AG10803 (cell line): ENCODE measurements at places on chromosomes 1 and 21.
A peak's percentile ranks its signal among the peaks of the same experiment; 100 is the strongest.

GRCh38 chr1:2558420-2558819 is 2.2 kb downstream of the TNFRSF14 start:
- DNase-seq = no peak

GRCh38 chr1:150922519-150922975 is 3.6 kb upstream of the SETDB1 start:
- peak; percentile 89 for DNase-seq

- DNase-seq = no peak
Measured at GRCh38 chr1:222097588-222097987, 355.7 kb upstream of the DUSP10 start.

DNA sequence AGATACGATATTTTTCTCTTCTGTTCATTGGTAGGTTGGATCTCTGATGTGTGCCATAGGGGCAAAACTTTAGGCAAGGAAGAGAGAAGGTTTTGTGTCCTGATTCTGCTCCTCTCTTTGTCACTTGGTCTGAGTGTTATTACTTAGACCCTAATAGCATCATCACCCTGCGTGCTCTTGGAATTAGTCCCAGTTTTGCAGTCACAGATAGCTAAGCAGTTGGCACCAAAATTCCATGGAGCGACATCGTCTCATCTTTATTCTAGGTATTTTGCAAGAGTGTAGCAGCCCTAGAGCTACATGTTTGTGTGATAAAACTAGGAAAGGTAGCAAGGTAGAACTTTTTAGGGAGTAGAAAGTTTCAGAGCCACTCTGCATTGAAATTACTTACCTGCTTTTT is 23.8 kb downstream of the PIP5K1A start:
- DNase-seq = peak; percentile 32

DNA sequence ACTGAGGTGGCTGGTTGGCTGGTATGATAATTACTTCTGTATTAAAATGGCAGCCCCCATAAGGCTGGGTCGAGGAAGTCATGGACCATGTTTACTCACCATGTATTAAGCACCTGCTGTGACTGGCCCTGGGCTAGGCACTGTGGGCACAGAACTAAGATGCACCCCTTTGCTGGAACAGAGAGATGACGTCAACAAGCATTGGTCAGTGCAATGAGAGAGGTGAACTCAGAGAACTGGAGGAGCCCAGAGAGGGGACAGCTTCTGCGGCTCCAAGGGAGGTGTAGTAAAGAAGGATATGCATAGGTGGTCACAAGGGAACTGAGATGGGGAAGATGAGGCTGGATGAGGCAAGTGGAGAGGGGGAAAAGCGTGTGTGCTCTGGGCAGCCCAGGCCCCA is 88.7 kb downstream of the KAZN start:
- no peak for DNase-seq

- DNase-seq = no peak
Measured at GRCh38 chr1:34697818-34698217, 57.0 kb upstream of the GJB5 start.

DNA sequence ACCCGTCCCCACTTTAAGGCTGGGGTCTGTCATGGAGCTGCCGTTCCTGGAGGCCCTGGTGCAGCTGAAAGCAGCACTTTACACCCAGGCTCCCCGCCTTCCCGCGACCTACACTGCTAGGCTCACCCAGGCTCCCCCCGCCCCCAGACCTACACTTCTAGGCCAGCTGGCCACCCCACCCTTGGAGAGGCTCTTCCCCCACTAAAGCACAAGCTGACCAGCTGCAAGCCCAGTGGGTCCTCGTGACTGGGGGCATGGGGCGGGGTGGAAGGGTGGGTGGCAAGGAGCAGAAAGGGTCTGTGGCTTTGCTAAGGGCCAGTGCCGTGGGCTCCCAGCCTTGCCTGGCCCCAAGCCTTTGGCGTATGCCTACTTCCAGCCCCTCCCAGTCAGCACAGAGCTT is 9.7 kb upstream of the ARHGEF16 start:
- no peak for DNase-seq

DNA sequence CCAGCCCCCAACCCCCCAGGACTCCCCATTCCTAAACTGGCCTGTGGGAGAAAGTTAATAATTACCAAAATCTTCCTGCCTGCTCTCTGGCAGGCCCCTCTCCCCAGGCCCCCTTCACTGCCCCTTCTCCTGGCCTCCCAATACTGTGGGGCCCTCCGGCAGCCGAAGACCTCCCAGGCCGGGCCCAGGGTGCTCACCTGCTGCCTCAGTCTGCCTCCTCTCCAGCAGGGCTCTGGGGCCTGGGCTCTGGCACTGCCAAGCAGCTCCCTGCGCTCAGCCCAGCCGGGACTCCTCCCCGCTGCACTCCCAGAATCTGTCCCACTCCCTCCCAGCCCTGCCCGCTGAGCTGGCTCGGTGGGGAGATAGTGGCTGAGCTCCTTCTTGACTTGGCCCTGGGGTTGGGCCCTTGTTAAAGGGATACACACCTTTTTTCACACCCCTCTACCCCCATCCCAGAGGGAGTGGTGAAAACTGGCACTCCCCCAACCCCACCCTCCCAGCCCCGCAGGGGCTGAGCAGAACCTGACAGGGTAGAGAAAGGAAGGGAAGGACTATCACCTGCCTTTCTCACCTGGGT is at the start of gene S100A16:
Gene S100A16, minus strand, starts transcription at position 383 of the 577 bp plus-strand sequence. CDS start 4,986 bp downstream, outside the sequence.
- DNase-seq = peak; percentile 73

- DNase-seq = peak; percentile 77
Measured at GRCh38 chr1:41432481-41433280, 51.8 kb downstream of the EDN2 start.

DNA sequence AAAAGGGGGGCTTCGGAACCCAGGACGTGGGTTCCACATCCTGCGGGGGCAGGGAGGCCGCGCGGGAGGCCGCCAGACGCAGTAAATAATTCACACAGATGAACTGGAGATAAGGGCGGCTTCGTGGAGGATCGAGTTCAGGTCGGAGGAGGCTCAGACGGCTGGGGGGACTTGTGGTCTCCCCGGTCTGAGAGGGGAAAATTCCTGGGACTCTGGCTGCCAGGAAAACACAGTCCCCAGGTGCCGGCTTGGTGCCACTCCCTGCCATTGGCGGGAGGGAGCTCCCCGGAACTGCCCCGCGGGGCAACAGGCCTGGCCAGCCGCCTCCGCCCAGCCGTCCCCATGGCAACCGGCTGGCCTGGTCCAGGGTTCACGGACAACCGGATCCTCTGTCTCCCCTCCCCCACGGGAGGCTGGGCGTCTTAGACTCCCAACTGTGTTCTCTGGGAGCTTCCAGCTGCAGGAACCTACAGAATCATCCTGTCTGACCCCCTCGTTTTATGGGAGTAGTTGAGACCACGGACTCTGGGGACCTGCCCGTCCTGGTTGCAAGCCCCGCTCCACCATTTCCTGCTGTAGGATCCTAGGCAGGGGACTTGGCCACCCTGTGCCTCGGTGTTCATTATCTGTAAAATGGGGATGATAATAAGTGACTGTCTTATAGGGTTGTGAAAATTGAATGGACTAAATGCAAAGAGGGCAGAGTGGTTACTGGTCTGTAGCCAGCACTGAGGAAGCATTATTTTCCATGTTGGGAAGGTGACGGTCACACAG is 9.6 kb downstream of the CAMK2N1 start:
- DNase-seq = no peak

GRCh38 chr1:240474133-240474614 is 137.8 kb downstream of the GREM2 start:
- no peak for DNase-seq

GRCh38 chr21:45818276-45818903 is 163.2 kb upstream of the COL6A1 start:
- DNase-seq = peak; percentile 87
